Endodermal cell (in vitro differentiated cells): ENCODE measurements at places on chromosomes 11 and 22.

DNA sequence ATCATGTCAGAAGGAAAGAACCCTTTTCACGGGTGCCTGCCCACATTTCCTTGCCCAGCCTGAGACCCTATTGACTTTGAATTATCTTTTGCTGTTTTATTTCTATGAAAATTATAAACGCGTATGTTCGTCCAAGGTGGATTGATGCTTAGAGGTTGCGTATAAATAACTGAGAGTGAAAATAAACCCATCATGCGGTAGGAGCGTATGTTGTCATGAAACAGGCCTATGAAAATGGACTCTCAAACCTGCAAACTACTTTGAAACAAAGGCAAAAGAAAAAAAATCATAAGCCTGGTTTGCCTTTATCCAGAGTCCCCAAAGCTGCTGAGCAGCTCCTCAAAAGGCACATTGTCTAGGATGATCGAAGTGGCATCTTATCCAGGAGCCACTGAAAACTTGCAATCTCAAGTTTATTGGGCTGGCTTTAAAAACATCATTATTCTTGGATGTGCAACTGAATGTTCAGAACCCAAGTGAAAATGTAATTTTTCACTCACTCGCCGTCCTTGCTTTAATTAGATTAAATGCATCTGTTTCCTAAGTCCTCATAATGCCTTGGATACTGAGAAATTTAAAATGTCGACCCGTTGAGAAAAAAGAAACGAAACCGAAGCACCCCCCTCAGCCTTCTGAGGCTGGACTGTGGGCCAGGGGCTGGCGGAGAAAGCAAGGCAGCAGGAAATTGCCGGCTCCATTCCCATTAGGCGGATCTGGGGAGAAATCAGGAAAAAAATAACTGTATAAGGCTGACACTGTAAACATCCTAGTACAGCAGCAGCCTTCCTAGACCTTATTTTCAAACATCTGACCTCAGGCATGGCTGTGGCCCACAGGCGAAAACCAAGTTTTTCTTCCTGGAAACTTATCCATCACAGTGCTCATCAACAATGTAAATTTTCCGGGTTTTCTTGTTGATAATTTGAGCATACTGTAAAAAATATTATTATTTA, 82.9 kb upstream of the PPARA start:
- no peaks in the 10 kb centered on the region for H3K4me1 ChIP-seq
- no peak overlapping the region for H3K4me3 ChIP-seq
- no peak for DNase-seq
- no peaks in the 10 kb centered on the region for H3K36me3 ChIP-seq

DNA sequence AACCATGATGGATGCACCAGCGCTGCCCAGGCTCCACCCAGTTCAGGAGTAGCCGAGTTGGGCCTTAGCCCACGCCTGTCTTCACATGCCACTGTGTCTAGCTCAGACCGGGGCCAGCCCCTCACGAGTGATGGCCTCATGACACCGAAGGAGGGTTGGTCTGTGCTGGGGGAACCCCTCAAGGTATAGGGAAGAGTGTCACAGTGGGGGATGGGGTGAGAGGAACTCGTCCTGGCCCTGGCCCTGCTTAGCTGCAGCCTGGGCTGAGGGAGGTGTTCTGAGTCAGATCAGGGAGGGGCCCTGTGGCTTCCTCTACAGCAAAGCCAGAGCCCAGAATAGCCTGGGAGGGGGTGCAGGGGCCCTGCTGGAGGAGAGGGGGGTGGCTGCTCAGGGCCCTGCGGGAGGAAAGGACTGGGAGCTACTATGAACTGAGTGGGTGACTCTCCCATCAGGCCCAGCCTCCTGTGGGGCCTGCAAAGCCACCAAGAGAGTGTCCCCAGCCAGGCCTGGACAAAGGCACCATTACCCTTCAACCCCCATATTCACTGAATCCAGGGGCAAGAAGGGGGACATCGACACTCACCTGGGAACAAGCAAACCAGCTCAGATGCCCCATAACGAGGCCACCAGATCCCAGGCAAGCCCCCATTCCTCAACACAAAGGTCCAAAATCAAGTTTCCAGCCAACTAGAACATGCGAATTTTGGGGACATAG, 41.2 kb downstream of the IGLL5 start:
- H3K27me3 ChIP-seq = no peaks in the 10 kb centered on the region
- no peak for DNase-seq
- no peak overlapping the region for H3K4me3 ChIP-seq
- H3K36me3 ChIP-seq = no peaks in the 10 kb centered on the region

DNA sequence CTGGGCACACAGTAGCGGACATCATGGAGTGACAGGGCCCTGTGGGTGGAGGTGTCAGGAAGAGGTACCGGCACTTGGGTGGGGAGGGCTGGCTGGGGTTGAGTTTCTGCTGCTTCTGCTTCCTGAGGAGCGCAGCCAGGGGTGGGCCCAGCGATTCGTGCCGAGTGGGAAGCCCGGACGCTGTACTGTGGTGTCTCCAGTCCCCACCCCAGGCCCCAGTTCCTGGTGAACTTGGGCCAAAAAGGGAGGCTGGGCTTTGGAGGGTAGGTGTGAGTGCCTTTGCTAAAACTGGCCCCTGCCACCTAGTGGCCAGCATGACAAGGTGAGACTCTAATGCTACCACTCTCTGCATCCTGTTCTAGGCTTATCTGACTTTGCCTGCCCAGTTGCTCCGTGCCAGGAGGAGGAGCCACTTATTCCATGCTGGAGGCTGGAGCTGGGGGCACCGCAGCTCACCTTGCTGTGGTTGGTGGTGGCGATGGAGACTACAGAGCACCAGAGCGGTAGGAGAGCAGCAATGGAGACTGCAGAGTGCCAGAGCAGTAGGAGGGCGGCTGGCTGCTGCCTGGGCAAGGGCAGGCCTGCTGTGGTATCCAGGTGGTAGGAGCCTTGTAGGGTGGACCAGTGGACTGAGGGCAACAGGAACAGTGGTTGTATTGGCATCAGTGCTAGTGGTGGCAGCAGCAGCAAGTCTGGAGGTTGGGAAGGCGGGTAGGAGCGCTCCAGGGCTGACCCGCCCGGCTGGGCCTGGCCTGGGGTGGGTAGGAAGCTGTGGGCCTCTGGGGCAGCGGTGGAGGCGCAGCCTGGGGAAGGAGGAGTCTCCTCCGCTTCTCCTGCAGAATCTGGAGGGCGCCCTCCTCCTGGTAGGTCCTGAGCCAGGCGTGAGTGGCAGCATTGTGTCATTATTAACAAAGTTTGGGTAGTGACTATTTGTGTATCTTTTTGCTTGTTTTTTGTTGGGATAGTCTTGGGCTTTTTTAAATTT, 2.2 kb upstream of the RFPL2 start:
- peak overlapping the region; percentile 85 for H3K4me3 ChIP-seq
- peak; percentile 86 for DNase-seq
- no peak overlapping the region for H3K27ac ChIP-seq
- no peaks in the 10 kb centered on the region for H3K27me3 ChIP-seq

GRCh38 chr11:36060926-36061325, 117.1 kb downstream of the LDLRAD3 start:
- no peak overlapping the region for H3K4me3 ChIP-seq
- no peaks in the 10 kb centered on the region for H3K27me3 ChIP-seq
- H3K27ac ChIP-seq = no peak overlapping the region
- H3K4me1 ChIP-seq = no peaks in the 10 kb centered on the region
- DNase-seq = no peak
- H3K36me3 ChIP-seq = peaks cover 6% of the 10 kb centered on the region

GRCh38 chr22:50270666-50271394, 650 bp upstream of the MAPK11 start:
- H3K4me3 ChIP-seq = peak overlapping the region; percentile 66
- H3K4me1 ChIP-seq = peaks cover 5% of the 10 kb centered on the region
- peaks cover 44% of the 10 kb centered on the region for H3K27me3 ChIP-seq
- peak overlapping the region; percentile 66 for H3K27ac ChIP-seq
- DNase-seq = peak; percentile 94

- no peaks in the 10 kb centered on the region for H3K27me3 ChIP-seq
- no peak for DNase-seq
Measured at GRCh38 chr22:27213294-27213693, 555.9 kb downstream of the MIAT start.

GRCh38 chr11:130050257-130050656, 19.4 kb upstream of the APLP2 start:
- no peak overlapping the region for H3K4me3 ChIP-seq
- no peaks in the 10 kb centered on the region for H3K4me1 ChIP-seq
- no peaks in the 10 kb centered on the region for H3K27me3 ChIP-seq
- DNase-seq = no peak
- no peak overlapping the region for H3K27ac ChIP-seq

GRCh38 chr11:31887180-31887579, 76.1 kb upstream of the PAX6 start:
- H3K4me3 ChIP-seq = no peak overlapping the region
- no peaks in the 10 kb centered on the region for H3K27me3 ChIP-seq
- no peaks in the 10 kb centered on the region for H3K36me3 ChIP-seq
- no peak overlapping the region for H3K27ac ChIP-seq
- DNase-seq = peak; percentile 90

DNA sequence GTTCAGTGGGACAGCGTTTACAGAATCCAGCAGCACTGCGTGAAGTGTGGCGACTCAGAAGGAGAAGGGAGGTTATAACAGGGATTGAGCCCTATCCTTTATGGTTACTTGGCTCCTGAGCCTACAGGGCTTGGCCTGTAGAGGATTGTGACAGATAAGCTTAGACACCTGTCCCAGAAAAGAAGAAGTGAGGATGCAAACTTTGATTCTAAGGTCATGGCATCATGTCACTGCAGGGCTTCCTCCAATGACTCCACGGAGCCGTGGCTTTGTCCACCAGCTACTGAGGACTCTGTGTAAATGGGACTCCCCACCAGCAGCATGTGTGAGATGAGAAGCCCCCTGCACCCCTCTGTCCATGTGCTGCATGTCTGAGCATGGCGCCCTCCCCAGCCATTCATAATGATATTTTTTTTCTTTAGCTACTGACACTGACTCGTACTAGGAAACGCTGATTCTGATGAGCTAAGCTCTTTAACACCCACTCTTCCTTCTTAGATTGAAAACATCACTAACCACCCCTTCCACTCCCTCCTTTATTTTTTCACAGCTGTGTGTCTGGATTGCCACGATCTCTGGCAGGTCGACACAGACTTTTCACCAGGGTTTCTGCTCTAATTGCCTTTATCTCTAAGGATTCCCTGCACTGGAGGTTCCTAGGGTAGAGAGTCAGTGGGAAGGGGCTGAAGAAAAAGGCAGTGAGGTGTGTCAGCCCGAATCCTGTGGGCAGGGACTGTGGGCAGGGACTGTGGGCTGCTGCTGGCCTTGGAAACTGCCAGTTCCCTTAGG, 65.5 kb upstream of the TTC12 start:
- no peak overlapping the region for H3K27ac ChIP-seq
- H3K4me3 ChIP-seq = no peak overlapping the region
- no peak for DNase-seq
- H3K36me3 ChIP-seq = no peaks in the 10 kb centered on the region
- H3K4me1 ChIP-seq = no peaks in the 10 kb centered on the region

DNA sequence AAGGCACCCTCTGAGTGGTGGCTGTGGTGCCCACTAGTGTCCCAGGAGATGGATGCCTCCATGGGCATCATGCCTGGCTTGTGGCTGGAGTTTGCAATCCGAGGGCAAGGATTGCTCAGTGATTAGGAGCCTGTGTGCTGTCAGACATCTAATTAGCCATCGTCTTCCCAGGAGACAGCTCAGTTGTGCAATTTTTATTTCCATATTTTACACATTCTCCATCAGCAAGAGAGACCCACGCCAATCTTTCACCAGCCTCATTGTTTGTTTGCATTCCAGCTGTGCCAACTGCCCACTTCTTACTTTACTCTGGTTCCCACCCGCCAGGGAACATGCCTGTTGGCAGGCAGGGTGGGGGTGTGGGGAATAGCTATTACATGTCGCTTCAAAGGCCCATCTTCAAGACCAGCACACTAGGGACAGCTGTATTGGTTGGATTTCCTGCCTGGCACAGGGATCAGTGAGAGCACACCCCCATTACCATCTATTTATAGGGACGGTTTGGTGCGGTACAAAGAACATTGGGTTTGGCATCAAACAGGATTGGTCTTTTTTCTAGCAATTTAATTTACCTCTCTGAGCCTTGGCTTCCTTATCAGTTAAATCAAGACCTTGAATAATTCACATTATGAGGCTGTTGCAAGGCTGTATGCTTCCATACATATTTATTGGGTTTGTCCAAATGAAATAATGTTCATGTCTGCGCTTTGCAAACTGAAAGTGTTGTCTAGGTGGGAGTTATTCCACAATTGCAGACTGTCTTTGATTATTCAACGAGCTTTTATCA, 80.7 kb upstream of the NAV2 start:
- H3K27me3 ChIP-seq = no peaks in the 10 kb centered on the region
- DNase-seq = no peak
- H3K4me3 ChIP-seq = no peak overlapping the region
- H3K4me1 ChIP-seq = no peaks in the 10 kb centered on the region
- H3K36me3 ChIP-seq = no peaks in the 10 kb centered on the region

DNA sequence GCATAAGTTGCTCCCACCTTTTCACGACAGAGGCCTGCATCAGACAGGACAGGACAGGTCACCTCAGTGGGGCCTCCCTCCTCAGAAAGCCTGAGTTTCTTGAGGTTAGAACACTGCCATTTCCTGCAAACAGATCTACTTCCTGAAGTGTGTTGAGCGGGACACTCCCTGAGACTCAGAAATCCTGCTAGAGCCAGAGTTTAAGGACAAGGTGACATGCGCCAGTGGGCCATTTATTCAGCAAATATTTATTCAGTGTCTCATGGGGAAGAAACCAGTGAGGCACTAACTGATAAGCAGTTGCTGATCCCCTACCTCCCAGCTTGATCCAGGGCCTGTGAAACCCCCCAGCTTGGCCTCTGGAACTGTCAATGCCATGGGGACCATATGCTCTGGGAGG, 454.6 kb downstream of the SOX6 start:
- no peak overlapping the region for H3K27ac ChIP-seq
- DNase-seq = no peak
- H3K4me1 ChIP-seq = peaks cover 15% of the 10 kb centered on the region
- no peaks in the 10 kb centered on the region for H3K27me3 ChIP-seq

- H3K4me3 ChIP-seq = no peak overlapping the region
- DNase-seq = no peak
- no peaks in the 10 kb centered on the region for H3K36me3 ChIP-seq
Measured at GRCh38 chr11:133503236-133503635, 29.1 kb downstream of the OPCML start.

DNA sequence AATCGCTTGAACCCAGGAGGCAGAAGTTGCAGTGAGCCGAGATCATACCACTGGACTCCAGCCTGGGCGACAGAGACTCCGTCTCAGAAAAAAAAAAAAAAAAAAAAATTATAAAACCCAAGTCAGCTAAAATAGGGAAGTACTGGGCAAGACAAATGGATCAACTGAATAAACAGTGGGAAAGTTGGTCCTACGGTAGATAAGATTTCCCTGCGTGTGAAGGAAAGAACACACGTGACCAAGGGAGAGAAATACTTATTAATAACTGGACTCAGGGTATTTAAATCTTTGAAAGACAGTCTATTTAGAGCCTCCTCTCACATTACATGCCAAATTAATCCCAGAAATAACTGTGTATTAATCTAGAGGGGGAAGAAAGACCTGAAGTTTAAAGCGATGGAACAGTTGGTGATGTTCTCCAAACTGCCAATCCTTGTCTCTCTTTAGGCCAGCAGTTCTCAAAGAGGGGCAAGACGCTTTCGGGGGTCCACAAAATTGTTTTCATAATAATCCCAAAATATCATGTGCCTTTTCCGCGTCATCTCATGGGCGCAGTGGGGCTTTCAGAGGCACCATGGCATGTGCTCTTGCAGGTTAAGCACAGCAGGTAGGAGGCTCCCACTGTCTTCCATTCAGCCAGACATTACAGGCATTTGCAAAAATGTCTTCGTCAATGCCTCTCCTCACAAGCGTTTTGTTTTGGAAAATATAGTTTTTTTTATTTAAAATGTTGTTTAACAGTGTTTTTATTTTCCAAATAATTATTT, 6.6 kb downstream of the RTL6 start:
- no peaks in the 10 kb centered on the region for H3K4me1 ChIP-seq
- no peak overlapping the region for H3K27ac ChIP-seq
- no peaks in the 10 kb centered on the region for H3K27me3 ChIP-seq
- no peak overlapping the region for H3K4me3 ChIP-seq
- DNase-seq = no peak
